ENCODE measurements at places on chromosomes 4 and X. TPM values are rescaled to one million over a fixed set of nuclear protein-coding genes. Genes with fewer than 3 reads are reported as not detected.

The TEX13D gene
- 0.22 TPM for total RNA-seq

The PABPC4L gene
- not detected for total RNA-seq

The IQCM gene
- not detected for total RNA-seq

The STATH gene
- not detected for total RNA-seq

The TBC1D9 gene
- total RNA-seq, result 0.06 TPM

The ETDA gene
- total RNA-seq, result not detected

The MXRA5 gene
- total RNA-seq, result not detected

The DUSP9 gene
- 0.23 TPM for total RNA-seq

The LIMCH1 gene
- not detected for total RNA-seq

- no peak for DNase-seq
These were observed 9.7 kb downstream of the GRIPAP1 start for GRCh38 chrX:48992341-48992740.

- no peak for DNase-seq
These were observed 1650.6 kb upstream of the IGFBP7 start for GRCh38 chr4:58760737-58761136.

DNA sequence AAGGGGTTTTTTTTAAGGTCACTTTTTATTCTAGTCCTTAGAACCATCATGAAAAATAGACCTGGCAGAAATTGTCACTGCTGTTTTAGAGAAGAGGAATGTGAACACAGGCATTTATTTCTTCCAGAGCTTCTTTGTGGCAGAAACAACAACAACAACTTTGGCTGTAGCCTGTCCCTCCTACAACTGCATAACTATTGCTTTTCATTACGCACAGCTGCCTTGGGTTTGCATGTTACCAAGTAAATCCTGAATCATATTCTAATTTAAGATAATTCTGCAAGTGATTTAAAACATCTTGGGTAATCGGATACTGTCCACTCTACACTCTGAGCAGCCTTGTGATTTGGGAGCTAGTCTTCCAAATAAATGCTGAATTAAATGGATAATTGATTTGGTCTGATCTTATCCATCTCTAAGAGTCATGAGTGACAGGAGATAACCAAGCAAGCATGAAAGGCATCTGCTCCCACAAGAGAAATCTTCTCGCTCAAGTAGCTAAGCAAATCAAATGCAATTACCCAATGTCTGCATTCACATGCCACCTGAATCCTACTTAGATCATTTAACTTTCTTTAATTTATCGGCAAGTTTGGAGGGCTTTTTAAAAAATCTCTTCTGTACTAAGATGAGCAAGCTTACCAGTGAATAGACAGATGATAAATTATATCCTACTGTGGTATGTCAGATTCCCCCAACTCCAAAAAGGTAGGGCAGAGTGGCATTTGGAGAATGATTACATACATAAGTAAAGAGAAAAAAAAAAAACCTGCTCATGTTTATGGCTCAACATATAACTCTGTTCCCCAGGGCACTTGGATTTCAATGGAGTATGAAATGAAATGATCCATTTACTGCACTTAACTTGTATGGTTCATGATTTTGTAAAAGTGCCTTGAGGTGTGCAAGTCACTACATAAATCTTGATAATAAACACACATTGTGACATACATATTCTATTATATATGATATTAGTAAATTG lies 73.6 kb downstream of the EGF start:
- no peak for DNase-seq

DNA sequence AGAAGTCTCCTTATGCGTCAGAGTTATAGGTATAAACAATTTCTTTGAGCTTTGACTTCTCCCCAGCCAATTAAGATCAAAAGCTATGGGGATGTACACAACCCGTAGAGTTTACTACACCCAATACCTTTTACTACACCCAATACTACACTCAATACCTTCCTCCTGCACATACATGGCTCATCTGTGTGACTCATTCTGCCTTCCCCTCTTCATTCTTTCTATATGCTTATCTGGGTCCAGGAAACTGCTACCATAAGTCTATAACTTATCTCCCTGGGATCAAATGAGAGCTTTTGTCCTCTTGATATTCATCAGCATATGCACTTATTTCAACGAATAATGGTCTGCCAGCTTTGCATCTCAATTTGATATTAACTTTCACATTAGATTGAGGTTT lies 28.2 kb downstream of the ANKRD50 start:
- no peak for DNase-seq

GRCh38 chrX:9501362-9501761 lies 36.5 kb downstream of the TBL1X start:
- no peak for DNase-seq

DNA sequence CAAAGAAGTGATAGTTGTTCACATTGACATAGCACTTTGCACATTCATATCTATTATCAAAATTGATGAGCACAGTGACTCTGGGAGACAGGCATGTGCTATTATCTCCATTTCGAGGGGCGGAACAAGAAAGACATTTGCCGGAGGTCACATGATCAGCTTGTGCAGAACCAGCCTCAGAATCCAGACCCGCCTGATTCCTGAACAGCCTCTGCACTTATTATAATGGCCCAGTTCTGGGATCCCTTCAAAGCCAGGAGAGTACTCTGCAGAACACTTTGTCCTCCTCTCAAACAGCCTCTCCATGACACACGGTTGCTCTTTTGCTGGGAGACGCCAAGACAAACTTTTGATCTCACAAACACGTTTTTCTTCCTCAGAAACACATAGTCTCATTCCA lies 48.4 kb downstream of the RWDD4 start:
- DNase-seq, result no peak

- no peak for DNase-seq
These were observed 137.5 kb downstream of the PALLD start for GRCh38 chr4:168634276-168634802.

DNA sequence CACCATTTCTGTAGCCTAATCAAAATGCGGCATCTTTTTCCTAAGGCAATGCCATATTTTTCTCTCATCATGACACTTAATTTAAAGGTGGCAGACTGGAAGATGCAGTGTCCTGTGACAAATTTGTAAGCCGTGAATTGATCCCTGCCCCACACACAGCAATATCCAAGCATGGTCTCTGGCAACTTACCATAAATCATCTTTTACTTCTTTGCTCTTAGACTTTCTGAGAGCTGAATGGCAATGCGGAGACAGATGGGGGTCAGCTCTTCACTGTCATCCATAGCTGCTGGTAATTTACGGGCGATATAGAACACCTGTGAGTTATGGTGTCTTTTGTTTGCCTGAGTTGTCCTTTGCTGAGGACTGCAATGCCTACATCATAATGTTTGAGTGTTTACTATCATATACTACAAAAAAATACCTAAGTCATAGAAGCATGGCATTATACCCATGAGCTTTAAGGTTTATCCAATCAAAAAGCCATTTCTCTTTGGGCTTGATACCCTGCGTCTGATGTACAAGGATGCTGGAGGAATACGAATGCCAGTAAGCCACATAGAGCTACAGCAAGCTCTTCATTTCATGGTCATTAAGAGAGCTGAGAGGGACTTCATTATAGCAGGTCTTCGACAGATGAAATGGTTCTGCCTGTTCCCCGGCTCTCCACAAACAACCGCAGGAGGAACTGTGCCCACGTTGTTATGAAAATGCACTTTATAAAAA lies 148.1 kb downstream of the TRIML1 start:
- no peak for DNase-seq

DNA sequence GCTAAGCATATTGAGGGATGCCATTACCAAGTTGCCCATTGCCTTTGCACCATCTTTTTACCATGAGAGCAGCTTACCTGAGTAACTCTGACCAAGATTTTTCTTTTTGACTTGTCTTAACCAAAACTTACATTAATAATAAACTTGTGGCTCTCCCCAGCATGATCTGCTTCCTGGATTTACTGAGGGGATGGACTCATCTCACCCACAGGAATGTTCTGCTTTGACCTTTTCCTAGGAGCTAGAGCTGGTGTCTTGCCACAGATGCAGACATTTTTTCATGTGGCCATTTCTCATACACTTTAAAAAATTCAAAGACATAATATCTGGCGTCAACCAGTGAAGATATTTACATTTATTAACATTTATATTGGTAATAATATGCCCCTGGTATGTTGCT lies 79.2 kb upstream of the EFHC2 start:
- no peak for DNase-seq

GRCh38 chr4:54120518-54120917 lies 20.6 kb downstream of the GSX2 start:
- DNase-seq, result no peak
